Fibroblast of skin of right quadriceps (primary cell): ENCODE measurements at places on chromosomes 4 and X.

DNA sequence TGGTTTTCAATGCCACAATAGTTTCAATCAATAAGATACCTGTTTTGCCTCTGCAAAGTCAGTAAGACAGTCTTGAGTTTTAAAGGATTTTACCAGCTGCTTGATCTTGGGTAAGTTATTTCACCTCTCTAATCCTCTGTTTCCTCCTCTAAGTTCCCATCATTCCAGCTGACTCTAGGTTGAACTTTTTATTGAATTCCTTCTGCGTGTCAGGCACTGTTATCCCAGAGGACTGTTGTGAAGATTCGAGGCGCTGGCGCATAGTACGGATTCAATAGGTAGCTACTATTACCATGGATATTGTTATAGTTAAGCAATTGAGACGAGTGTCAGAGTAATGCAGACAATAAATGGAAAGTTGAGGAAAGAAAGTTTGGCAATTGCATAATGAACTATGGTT lies 179.4 kb downstream of the BANK1 start:
- no peak for DNase-seq

- no peak for DNase-seq
These were observed 29.5 kb upstream of the XIAP start for GRCh38 chrX:123830309-123830708.

- peak; percentile 68 for DNase-seq
These were observed 137.9 kb downstream of the PJA1 start for GRCh38 chrX:69027181-69028005.

- DNase-seq: peak; percentile 66
These were observed 10.7 kb upstream of the FNIP2 start for GRCh38 chr4:158758142-158758541.

- DNase-seq: no peak
These were observed 76.7 kb upstream of the HS3ST1 start for GRCh38 chr4:11505221-11505971.

GRCh38 chrX:39418731-39419638 lies 617.7 kb downstream of the MID1IP1 start:
- no peak for DNase-seq

GRCh38 chr4:71545168-71545567 lies 206.3 kb downstream of the SLC4A4 start:
- DNase-seq: peak; percentile 84

- DNase-seq: no peak
These were observed 214.1 kb downstream of the THOC2 start for GRCh38 chrX:123518791-123519190.

DNA sequence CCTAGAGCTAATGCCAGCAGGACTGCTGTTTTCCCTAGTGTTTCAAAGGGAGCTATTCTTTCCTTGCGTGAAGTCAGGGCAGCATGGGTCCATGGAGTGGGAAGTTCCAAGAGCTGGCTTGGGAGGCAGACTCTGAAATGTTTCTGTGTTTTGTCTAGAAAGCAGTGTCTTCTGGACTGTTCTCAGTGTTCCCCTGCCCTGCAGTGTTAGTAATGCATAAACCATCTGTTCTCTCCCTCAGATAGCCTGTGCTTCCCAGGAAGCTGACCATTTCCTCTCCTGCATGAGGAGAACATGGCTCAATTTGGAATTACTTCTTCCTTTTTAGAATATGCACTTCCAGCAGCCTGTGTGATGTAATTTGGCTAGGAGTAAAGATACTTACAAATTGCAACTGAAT lies 116.7 kb upstream of the CXCL13 start:
- DNase-seq: no peak

- DNase-seq: no peak
These were observed 161.6 kb upstream of the ANKRD50 start for GRCh38 chr4:124874172-124874450.

DNA sequence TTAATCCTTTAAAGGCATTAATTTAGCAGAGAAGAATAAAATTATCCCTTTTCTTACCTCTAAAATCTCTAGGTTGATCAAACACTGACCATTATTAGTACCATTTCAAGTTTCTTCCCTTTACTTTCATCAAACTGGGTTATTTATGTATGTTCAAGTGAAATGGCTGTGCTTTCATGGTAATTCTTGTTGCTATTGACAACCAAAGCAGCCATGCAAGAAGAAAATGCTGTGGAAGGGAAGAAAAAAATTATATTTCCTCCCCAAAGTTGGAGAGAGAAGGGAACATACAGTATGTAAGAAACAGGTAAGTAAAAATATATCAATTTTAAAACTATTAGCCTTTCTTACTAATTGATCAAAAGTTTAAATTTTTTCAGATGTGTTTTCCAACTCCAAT lies 16.2 kb downstream of the NPNT start:
- DNase-seq: no peak

GRCh38 chr4:7338876-7339623 lies 95.7 kb downstream of the PSAPL1 start:
- DNase-seq: no peak

- peak; percentile 81 for DNase-seq
These were observed 46.8 kb downstream of the EPHA5 start for GRCh38 chr4:65623506-65623905.

DNA sequence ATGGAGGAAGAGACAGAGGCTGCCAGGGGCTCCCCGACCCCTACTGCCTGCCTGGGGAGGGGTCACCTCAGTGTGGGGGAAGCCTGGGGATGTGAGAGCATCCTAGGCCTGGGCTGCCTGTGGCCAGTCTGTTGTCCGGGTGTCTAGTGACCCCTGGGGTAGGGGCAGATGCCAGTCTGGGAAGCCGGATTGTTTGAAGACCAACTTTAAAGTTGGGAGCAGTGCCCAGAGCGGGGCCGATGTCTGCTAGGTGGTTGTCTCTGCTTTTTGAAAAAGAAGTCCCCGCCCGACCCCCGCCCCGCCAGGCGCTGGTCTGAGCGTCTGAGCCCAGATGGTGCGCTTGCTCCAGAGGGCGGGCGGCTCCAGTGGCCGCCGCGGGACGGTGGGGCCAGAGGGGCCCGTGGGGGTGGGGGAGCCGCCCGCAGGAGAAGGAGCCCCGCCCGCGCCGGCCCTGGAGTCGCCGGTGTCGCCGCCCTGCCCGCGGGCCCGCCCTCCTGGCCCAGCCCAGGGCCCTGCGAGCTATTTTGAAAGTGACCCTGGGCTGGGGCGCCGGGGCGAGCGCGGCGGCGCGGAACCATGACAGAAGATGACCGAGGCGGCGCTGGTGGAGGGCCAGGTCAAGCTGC lies at the start of gene DOK7:
DOK7 (plus strand) TSS at position 517 of the 626 bp plus-strand sequence; CDS start at position 587, 70 bp downstream.
- DNase-seq: no peak

- no peak for DNase-seq
These were observed 68.2 kb downstream of the DKK2 start for GRCh38 chr4:106967892-106968291.

- peak; percentile 92 for DNase-seq
These were observed at the start of gene FAM13A for GRCh38 chr4:89056953-89057398. FAM13A (minus strand) TSS chr4:89057185; CDS start chr4:89056964, 221 bp downstream.

DNA sequence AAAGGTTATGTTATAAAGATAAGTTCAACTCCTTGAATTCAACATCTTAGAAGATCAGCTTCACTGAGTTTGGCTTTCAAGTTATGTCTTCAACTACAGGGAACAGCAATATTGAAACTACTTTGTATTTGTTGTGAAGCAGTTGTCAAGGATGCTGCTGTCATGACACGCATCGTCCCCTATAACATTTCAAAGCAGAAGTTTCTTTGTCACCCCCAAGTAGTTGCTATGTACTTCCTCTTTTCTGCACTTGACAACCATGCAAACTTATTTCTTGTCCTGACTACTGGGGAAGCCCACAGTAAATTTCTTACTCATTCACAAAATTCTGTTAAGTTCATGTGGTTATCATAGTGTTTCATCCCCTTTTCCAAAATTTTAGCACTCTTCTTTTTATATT lies 14.3 kb downstream of the ANTXR2 start:
- no peak for DNase-seq

DNA sequence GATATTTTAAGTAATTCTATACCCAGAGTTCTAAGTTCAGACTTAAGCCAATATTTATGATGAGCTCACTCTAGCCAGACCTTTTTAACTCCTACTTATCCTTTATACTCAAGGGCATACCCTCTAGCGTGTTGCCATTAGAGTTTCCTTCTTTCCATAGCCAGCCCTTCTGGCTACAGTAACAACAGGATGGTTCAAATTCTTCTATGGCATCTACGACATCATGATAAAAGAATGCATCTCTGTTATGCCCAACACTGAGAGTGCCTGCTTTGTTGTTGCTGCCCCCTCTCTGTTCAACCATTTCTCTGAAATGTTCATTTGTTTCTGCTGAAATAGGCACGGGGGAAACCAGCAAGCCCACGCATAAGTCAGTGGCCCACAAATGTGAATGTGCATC lies 104.5 kb downstream of the UBE2NL start:
- DNase-seq: no peak

DNA sequence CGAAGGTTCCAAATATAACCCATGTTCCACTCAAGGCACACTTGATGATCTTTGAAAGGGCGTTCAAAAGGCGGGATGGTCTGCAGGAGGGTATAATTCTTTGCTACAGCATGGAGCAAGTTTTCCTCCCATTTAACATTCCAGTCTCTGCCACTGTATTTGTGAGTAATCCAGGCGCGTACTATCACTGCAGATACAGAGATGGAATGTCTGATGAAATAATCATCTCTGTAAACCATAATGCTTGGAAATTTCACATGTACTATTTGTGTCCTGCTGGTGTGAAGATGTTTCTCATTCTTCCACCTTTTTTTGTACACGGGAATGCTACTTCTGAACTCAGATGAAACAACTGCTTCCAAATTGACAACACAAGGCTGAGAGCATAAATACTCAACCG lies 15.5 kb downstream of the SEL1L3 start:
- DNase-seq: peak; percentile 70

- DNase-seq: no peak
These were observed 59.6 kb downstream of the USP9X start for GRCh38 chrX:41144873-41145272.

- peak; percentile 48 for DNase-seq
These were observed 346.2 kb downstream of the MAPK10 start for GRCh38 chr4:86013621-86014020.

DNA sequence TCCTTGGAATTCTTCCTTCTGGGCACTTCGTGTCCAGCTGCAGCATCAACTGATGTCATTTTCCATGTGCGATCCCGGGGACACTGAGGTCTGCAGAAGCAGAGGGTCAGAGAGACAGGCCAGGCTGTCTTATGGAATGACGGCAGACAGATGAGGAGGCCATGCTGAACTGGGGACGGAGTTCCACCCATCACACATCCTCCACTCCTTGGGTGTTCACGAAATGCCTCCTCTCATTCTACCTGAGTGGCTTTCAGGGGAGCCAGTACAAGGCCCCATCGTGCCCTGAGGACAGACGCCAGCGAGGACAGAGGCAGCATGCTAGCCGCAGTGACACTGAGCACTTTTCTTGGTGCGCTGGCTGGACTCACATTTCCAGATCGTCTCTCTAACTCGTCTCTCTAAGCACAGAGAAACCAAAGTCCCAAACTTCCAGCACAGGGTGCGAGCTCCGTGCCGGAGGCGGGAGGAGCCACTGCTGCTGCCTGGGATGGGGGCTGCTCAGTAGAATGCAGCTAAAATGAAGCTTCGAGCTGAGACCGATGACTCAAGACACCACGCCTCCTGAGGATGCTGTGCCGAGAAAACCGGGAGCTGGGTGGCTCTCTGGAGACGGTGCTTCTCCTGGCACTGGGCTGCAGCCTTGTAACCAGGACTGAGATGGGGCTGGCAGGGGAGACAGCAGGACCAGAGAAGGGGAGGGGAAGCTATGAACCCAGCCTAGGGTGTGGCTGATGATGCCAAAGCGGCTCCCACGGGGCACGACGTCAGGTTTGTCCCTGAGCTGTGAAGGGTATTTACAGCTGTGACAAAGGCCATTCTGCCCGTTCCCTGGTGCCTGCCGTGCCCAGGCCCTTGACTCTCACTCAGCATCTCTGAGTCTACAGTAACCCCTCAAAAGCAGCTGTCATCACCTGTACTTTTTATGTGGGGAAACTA lies 8.2 kb downstream of the ABLIM2 start:
- no peak for DNase-seq

DNA sequence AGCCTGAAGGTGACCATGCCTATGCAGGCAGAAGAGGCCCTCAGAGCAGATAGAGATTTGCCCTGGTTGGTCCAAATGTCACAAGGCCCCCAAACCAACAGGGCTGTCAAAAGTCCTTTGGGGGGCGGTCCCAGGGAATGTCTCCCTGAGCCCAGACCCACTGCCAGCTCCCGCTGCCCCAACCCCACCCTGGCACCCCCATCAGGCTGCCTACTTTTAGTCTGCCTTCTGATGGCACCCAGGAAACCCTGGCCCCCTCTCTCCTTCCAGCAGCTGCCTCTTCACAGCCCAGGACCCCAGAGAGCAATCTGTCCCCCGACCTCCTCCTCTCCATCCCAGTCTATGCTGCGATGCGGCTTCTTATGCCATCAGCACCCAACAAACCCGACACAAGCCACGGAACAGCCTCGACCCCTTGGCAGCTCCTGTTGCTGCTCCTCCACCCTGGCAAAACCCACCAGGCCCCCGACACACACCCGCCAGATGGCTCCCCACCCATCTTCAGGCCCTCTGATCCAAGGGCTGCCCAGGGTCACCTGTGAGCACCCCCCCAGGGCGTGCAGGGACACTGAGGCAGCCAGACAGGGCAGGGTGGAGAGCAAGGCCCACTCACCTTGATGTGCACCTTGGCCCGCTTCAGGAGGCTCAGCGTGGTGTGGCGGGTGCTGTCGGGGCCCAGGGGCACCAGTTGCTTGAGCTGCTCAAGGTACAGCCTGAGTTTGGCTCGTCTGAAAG lies 9.9 kb downstream of the MXD4 start:
- no peak for DNase-seq

DNA sequence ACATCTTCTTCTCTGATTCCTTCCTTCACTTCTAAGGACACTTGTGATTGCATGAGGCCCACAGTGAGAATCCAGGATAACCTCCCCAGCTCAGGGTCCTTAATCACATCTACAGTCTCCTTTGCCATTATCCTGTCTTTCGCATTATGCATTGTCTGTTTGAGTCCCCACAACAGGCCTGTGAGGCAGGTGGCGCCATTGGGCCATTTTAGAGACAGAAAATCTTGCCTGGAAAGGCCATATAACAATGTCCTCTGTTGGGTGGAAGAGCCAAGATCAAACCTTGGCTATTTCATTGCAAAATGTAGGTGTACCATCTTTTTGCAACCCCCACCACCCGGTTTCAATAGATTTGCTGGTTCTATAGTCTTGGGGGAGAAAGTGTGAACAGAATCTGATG lies 11.8 kb upstream of the DCUN1D4 start:
- DNase-seq: peak; percentile 39

DNA sequence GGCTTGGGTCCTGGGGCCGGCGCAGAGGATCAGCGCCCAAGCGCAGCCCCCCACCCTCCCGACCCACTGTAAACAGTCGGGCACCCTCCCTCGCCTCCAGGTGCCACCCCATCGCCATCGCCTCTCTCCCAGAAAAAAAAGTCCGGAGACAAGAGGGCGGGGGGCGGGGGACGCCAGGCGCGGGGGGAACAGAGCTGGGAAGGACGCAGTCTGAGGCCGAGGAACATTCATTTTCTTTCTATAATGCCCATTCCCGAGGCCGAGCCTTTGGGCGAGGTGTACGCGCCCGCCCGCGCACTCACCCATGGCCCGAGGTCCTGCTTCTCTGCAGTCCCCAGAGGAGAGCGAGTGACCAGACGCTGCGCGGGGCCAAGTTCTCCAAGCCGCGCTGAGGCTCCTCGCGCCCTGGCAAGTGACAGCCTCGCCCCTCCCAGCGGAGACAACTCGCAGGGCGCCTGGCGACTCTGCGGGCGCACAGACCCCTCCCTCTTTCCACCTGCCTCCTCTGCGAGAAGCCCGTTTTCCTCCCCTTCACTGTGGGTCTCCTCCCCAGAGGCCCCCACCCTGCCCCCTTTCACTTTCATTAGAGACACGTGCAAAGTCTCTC lies 63.5 kb upstream of the WDR17 start:
- DNase-seq: no peak
